ENCODE measurements at places on chromosomes 1 and 21. TPM values are rescaled to one million over a fixed set of nuclear protein-coding genes. Genes with fewer than 3 reads are reported as not detected.
A peak's percentile ranks its signal among the peaks of the same experiment; 100 is the strongest.

- DNase-seq = no peak
Measured at GRCh38 chr1:232382671-232383070, 247.3 kb downstream of the SIPA1L2 start.

The PRAMEF6 gene
- total RNA-seq = not detected

DNA sequence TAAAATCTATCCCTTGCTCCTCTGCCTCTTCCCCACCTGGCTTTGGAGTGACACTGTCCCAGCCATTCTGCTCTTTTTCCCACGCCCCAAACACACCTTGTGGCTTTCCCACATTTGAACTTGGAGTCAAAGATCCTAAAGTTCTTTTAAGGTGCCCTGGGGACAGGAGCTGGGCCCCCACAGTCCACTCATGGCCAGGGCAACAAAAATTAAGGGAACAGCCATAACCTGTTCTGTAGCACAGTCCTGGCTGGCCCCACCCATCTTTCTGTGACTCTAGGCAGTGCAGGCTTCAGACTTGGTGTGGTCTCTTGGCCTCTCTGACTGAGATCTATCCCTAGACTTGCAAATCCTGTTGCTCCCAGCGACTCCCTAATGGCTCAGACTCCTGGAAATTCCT is 143.0 kb upstream of the MAGI3 start:
- DNase-seq = no peak

- DNase-seq = no peak
Measured at GRCh38 chr1:51444534-51445192, 74.4 kb downstream of the EPS15 start.

The KCNA10 gene
- total RNA-seq = not detected

DNA sequence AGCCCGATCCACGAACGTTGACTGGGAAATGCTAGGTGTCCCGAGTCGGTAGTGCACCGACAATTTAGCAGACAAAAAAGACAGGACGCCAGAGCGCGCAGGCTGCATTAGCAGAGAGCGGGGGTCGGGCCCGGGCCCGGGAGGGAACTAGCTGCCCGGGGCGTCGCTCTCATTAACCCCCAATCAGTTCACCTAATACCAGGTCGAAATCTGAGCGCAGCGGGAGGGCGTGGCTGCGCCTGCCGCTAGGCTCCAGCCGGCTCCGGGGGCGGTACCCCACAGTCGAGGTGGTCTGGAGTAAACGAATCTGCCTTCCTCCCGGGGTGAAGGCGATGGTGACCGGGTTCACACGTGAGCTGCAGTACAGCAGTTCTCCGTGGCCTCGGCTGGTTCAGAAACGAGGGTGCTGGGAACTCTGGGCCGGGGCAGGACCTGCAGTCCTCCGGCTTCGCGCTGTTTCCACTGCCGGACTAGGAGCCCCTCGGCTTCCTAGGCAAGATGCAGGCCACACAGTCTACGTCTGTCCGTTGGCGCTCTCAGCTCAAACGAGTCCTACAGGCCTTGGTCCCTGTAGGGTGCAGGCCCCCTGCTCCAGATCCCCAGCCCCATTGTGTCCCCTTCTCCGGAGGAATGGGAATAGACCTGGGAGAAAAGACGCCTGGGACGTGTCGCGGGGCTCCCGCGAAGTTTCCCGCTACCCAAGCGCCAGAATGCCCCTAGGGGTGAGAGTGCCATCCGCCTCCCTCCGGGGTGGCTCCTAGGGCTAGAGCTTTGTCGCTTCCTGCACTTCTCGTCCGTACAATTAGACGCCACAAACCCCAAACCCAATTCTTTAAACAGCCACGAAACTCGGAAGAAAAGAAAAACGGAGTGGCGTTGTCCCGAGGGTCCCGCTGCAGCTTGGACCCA is 2.0 kb downstream of the GFI1 start:
- peak; percentile 38 for DNase-seq

DNA sequence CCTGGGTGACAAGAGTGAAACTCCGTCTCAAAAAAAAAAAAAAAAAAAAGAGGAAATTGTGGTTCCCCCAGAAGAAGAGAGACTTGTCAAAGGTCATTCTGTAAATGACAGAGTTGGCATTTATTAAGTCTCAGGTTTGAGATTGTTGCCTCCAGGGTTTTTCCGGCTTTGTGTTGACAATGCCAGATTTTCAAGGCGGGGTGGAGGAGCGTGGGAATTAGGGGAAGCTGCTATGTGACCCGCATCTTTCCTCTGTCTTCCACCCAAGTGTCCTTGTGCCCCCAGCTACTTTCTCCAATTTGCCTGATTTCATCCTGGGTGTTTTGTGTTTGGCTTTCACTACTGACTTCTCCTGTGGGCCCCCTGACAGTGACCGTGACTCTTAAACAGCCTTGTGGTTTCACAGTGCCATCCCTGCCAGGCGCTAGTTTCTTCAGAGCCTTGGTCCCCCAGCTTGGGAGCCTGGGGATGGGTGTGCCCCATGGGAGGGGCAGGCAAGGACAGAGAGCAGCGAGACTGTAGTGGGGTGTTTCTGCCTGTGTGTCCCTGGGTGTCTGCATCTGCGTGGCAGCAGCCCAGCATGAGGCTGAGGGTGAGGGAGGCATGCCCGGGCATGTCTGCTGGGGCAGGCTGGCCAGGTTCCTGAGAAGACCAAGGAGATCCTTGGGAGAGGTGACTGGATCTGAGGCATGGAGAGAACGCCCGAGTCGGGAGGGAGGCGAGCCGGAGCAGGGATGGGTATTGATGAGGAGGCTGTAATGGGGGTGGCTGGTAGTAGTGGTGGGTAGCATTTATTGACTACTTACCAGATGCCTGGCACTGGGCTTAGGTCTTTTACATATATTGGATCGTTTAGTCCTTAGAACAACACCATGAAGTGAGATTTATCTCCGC is 46.3 kb downstream of the IER5 start:
- no peak for DNase-seq

DNA sequence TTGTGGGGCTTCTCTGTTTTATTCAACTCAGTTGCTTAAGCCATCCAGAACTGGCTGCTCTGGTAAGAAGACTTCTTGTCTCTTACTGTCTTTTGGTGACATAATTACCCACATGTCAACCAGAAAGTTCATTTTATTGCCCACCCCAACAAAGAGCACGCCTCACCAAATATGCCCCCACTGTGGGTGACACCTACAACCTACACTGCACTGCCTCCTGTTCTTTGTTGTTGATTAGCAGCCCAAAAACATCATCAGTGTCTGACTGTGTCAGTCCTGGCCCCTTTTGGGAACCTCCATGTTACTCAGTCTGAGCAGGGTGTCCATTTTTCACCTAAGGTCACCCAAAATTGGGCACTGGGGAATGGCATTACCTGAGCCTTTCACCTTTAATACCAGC is 49.3 kb downstream of the ZNF678 start:
- DNase-seq = no peak

The SNIP1 gene
- 71.7 TPM for total RNA-seq

GRCh38 chr1:59296358-59297256 is at the start of gene FGGY:
Gene FGGY, plus strand, starts transcription at chr1:59297094. Its CDS starts 24,456 bp downstream, at chr1:59321550.
- DNase-seq = peak; percentile 92

The WNT9A gene
- total RNA-seq = not detected

- no peak for DNase-seq
Measured at GRCh38 chr1:171140956-171141687, 44.0 kb upstream of the FMO2 start.

- peak; percentile 58 for DNase-seq
Measured at GRCh38 chr1:3012456-3013291, 8.6 kb upstream of the ACTRT2 start.

GRCh38 chr1:154726896-154727753 is 119.1 kb upstream of the ADAR start:
- DNase-seq = no peak

DNA sequence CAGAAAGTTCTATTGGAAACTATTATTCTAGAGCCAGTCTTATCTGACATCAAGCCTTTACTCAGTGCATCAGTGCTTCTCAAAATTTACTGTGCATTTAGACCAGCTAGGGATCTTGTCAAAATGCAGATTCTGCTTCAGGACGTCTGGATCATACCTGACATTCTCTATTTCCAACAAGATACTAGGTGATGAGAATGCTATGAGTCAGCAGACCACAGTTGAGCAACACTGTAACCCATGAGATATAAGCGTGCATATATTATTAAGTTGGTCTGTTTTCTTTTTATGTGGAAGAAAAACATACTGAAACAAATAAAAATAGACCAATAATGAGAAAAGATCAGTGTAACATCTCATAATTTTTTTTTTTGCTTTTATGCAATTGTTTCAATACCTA is 40.4 kb upstream of the KCNH1 start:
- no peak for DNase-seq

DNA sequence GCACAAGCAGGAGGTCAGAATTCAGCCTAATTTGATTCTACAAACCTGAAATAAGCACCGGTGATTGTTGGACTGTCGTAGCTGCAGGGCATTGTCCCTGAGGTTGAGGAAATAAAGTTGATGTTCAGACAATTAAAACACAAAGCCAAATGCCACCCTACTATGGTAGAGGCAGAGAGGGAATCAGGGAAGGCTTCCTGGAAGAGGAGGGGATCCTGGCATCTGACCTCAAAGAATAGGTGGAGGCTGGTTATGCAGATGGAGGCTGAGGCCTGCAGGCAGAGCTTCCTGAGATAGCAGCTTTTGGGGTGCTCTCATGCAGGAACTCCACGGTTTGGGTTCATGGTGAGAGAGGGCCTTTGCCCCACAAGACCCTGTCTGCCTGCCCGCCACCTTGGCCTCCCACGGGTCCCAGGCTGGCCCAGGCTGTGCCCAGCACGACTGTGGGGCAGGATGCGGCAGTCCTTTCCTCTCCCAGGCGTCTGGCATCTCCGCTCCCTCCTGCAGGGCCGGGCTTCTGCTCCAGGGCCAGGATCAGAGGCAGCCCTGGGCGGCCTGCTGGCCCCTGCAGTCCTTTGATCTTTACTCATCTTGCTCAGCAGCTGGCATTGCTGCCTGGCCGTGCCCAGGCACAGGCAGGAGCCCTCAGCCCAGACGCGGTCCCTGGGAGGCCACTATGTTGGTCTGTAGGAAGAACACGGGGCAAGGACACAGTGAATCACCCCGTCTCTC is 134.1 kb upstream of the VAMP3 start:
- DNase-seq = no peak

DNA sequence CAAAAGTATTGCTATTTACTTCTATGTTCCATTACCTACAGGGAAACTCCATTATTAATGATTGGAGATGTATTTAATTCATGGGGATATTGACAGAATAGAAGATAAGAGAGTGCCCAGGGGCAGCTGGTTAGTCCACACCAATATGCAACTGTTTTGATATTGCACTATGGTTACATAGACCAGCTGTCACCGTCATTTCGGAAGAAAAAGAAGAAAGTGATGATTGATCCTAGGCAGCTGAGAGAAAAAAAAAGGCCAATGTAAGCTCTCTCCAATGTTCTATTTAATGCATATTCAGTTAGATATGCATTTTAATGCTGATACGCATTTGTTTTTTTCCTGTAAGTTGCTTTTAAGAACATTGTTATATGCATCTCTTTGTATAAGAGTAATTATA is 1367.2 kb downstream of the KCNT2 start:
- DNase-seq = no peak

- no peak for DNase-seq
Measured at GRCh38 chr1:159181328-159182024, 10.1 kb downstream of the CADM3 start.

DNA sequence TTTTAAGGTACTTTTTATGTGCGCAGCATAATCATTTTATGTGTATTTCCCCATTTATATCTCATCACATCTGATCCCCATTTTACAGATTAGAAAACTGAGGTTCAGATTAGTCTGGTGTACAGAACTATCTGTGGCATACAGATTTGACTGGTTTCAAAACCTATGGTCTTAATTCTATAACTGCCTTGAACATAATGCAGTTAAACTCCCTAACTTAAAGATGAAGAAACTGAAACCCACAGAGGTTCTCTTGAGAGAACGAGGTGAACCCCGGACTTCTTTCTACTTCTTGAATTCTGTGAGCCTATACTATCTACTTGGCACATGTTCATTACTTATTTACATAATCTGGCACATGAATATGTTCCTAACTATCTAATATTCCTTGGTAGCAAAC is 479.1 kb downstream of the AGBL4 start:
- no peak for DNase-seq

The TRIM58 gene
- not detected for total RNA-seq

The MAN1C1 gene
- 25.7 TPM for total RNA-seq

GRCh38 chr1:167499664-167500101 is 18.6 kb downstream of the CD247 start:
- DNase-seq = peak; percentile 37

The LCE1C gene
- total RNA-seq = not detected

DNA sequence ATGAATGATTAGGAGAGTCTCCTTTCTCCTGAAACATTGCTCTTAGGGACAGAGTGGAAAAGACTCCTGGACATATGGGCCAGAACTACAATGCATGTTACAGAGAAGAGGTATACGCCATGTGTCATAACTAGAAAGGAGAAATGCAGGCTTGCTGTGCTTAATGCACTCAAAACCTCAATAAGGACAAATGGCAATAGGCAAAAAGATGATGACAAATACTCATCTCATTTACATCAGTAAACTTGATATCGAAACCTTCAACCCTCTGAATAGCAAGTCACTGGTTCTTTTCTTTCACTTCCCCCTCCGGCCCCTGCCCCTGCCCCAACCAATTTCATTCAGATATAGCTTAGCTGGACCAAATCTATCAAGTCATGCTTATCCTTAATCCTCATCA is 1.9 kb upstream of the GPR88 start:
- DNase-seq = no peak

DNA sequence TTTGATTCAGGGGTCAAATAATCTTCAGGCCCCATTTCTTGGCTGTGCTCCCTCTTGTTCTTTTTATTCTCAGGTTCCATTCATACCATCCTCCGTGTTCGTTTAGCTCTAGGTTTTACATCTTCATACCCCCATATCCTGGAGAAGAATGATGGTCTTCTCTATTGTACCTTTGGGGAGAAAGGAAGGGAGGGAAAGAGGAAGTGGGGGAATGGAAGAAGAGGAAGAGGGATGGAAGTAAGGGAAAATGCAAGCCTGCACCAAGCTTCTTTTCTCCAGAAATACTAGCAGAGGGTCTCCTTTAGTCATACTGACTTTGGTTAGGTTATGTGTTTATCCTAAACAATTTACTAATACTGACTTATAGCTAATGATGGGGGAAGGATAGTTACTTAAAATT is 52.4 kb downstream of the FNBP1L start:
- no peak for DNase-seq

The RABGGTB gene
- total RNA-seq = 193 TPM

The OR2AK2 gene
- total RNA-seq = 0.62 TPM

The NPHS2 gene
- total RNA-seq = not detected

DNA sequence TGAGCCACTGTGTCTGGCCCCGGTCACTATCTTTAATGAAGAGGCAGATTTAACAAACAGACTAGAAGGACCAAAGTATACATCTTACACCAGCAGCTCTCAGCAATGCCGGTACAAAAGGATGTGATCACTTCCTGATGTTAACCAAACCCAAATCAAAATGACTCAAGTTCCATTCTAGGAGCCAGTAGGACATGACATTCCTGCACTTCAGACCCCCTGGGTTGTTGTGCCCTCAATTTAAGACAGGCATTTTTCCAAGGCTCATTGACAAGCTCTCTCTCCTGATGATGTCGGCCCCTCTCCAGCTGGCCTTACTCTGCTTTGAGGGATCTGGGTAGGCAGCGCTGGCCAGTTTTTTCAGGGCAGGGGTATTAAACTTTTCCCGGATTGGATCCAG is 35.1 kb downstream of the YARS1 start:
- DNase-seq = no peak

GRCh38 chr1:200894712-200895442 is at the start of gene INAVA:
Gene INAVA, plus strand, starts transcription at chr1:200894900. Its CDS starts 3,501 bp downstream, at chr1:200898401.
- DNase-seq = no peak

Data from CD8-positive, alpha-beta T cell (primary cell).